ENCODE measurements at places on chromosomes 3 and 15.

GRCh38 chr3:4983739-4984510 lies 4.7 kb downstream of the BHLHE40 start:
- peak; percentile 95 for DNase-seq

DNA sequence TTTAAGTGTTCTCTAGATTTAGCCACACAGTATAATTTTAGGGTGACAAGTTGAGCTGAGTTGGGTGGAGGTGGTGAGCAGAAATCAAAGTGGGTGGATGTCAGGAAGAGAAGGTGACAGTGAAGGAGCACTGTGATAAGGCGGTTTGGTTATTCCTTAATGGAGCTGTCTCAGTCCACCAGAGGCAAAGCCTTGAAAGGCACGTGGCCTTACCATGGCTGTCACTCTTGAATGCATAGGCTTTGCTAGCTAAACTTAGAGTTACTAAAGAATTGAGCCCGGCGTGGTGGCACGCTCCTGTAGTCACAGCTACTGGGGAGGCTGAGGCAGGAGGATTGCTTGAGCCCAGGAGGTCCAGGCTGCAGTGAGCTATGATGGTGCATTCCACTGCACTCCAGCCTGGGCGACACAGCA lies 560 bp upstream of the TTLL13 start:
- no peak for DNase-seq

DNA sequence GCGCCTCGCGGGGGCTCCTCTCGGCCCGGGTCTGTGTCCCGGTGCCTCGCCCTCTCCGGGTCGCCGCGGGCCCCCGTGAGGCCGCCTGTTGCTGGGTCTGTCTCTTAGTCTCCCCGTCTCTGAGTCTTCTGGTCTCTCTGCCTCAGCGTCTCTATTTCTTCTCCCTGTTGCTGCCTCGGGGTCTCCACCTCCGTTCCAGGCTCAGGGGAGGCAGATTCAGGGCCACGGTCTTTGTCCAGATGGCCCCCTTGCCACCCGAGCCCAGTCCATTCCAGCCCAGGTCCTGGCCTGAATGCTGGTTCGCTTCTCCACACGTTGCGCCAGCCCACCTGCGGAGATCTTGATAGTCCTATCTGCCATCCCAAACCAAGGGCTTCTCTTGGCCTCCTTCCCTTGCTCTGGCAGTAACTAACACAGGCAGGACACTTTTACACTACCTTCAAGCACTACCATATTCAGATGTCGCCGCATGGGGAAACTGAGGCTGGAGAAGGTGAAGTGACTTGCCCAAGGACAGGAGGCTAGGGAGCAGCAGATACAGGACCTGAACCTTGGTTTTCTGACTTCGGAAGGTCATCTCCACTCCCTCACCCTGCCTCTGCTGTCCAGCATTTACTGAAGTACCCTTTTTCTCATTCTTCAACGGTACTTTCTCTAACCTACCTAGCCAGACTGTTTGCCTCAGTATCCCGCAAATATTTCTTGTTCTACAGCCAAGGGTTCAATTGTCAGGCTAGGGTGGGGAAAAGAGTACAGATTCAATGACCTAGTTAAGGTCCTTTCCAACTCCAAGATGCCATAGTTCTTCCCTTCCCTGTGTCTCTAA lies 616 bp upstream of the IGDCC4 start:
- no peak for DNase-seq

DNA sequence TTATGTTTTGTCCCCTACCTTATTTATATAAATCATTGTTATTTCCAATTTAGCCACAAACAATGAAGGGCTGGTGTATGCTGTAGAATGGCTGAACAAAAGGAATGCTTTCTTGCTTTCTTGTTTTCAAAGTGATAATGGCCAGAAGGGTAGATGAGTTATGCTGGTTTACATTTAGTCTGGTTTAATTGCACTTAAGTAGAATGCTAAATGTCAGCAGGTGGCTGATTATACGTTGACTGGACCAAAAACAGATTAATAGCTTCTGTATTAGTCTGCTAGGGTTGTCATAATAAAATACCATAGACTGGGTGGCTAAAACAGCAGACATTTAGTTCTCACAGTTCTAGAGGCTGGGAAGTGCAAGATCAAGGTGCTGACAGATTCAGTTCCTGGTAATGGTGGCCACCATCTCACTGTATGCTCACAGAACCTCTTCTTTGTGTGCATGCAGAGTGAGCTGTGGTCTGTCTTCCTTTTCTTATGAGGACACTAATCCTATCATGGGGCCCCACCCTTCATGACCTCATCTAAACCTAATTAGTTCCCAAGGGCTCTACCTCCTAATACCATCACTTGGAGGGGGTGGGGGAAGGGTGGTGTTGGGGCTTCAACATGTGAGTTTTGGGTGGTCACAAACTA lies 17.1 kb upstream of the XIRP1 start:
- DNase-seq: no peak

- DNase-seq: no peak
These were observed 405.9 kb upstream of the LMCD1 start for GRCh38 chr3:8095724-8096123.

DNA sequence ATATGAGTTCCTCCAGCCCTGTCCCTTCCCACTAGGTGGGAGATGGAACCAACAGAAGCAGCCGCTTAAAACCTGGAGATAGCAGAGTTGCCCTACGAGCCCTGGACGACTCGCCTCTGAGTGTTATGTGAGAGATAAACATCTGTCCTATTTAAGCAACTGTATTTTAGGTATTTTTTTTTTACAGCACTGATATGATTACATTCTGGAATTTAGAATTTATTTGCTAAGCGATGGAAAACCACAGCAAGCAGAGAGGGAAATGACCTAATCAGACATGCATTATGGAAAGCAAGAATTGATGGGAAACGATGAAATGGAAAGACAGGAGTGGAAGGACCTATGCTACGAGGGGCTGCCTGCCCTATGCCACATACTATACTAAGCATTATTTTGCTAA lies 379.0 kb upstream of the IL12A start:
- DNase-seq: peak; percentile 49

GRCh38 chr3:127476936-127477335 lies 113.6 kb downstream of the TPRA1 start:
- no peak for DNase-seq

DNA sequence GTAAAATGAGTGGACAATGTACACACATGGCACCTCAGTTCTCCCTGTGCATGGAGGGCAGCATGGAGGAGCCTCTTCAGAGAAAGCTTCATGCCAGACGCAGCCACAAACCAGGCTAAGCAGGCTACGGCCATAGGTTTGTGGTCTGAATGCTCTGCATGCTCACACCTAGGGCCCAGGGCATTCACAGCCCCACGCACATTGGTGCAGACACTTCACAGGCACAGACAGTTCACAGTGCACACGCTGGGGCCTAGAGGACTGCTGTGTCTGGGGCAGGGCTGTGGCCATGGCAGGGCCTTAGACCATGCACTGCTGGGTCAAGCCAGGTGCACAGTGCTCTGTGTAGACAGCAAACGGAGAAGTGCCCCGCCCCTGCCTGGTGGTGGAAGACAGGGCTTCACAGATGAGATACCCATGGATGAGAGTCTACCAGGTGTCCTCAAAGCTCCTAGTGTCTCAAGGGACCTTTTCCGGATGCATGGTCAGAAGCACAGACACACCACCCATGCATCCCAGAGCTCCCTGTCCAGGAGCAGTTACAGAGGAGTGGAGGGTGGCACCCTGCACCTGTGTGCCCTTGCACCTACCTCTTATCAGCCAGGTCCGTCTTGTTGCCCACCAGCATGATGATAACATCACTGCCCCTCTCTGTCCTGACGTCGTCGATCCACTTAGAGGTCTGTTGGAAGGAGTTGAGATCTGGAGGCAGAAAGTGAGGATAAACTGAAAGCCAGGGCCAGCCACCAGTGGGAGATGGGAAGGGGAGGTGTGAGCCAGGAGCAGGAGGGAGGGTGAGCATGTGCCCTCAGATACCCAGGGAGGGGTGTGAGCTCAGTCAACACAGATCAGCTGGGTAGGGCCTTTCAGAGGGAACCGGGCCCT lies 33.5 kb downstream of the SRPRB start:
- no peak for DNase-seq

DNA sequence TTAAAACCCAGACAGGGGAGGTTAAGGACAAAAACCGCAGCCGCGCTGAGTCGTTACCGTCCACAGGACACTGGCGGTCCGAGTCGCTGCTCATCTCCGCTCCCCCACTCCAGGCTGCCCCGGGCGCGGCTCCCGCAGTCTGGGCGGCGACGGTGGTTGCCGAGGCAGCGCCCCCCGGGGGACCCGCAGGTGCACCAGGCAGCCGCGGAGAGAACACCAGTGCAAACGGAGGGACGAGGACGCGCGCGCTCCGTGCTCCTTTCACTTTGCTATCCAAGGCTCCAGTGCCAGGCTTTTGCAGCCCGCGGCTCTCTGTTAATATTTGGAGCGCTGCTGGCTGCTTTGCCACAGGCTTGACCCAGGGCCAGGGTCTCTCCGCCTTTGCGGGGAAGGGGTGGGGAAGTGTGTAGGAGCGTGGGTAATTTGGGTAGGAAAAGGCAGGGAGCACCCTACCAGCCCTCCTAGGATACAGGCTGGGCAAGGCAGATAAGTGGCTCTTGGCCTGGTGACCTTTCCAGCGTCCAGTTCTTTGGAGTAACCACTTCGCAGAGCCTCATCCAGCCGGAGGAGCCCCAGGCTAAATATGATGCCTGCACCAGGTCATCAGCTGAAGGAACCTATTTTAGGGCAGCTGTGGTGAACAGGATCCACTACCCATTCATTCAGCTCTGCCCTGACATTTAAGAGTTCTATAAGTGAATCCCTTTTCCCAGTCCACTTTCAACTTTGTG lies at the start of gene GADL1:
TSS of gene GADL1 (minus strand) at position 141 of the 731 bp plus-strand sequence. CDS start at position 94, 47 bp downstream.
- DNase-seq: peak; percentile 21

DNA sequence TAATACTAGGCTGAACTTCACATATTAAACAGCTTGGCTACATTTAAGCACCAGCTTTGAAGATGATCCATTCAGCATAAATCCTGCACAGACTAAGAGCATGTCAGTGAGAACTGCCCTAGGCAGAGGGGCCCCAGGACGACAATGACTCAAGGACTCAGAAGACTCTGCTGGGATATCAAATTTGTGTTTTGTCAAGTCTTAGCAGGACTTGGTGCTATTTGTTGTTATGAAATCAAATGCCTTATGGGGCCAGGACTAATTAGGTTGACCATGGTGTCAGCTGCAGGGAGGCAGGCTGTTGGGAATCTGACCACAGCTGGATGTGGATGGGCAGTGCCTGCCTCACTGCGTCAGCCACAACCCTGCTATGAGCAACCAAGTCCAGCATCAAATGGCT lies 91.8 kb downstream of the RYR3 start:
- DNase-seq: no peak

- DNase-seq: no peak
These were observed 355.8 kb upstream of the IL12A start for GRCh38 chr3:159632851-159633250.

DNA sequence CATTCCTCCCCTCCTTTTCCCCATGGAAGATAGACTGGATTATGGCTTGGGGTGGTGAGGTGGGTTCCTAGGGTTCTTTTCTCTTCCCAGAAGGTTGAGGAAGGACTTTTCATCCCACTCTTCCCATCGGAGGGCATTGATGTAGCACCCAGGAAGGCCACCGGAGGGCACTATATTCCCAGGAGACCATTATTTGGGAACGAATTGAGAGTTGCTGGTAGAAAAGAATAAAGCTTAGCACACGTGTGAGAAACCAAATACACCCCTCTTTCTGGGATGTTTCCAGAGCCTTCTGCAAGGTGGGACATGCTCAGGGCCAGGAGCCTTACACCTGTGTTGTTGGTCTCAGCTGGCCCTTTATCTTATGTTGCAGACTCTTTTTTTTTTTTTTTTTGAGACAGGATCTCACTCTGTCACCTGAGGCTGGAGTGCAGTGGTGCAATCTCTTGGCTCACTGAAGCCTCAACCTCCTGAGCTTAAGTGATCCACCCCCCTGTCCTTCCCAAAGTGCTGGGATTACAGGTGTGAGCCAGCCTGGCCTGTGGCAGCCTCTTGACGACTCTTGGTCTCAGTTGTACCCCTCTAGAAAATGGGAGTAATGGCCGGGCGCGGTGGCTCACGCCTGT lies 6.3 kb upstream of the CDC25A start:
- DNase-seq: peak; percentile 53

- peak; percentile 8 for DNase-seq
These were observed 145.0 kb downstream of the NEK10 start for GRCh38 chr3:27224197-27224596.

DNA sequence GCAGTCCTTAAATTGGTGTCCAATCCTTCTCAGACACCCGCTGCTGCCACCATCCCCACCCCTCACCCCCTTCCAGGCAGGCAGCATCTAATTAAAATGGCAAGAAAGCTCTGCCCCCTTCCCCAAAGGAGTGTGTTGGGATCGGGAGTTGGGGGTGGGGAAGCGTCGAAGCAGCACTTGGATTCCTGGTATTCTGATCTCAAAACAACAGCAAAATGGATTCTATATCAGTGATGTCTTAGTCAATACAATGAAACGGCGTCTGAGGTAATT lies 1.4 kb downstream of the TNIK start:
- DNase-seq: no peak

GRCh38 chr15:70327856-70328678 lies 230.3 kb upstream of the TLE3 start:
- peak; percentile 95 for DNase-seq

GRCh38 chr15:30062881-30063280 lies 19.9 kb upstream of the GOLGA8J start:
- DNase-seq: peak; percentile 41

GRCh38 chr15:38042211-38042610 lies 107.8 kb downstream of the TMCO5A start:
- peak; percentile 37 for DNase-seq

DNA sequence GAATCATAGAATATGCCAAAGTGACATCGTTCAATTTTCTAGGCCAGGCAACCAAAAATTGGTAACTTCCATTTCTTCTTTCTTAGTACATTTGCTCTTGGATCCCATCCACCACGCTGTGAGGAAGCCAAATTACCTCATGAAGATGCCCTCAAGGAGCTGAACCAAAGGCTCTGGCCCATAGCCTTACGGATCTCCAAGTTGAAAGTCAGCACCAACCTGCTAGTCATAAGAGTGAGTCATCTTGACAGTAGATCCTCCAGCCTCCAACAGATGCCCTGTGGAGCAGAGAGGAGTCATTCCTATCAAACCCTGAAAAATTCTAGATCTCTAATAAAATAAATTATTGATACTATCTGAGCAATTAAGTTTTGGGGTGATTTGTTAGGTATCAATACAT lies 322.5 kb upstream of the COL8A1 start:
- no peak for DNase-seq

DNA sequence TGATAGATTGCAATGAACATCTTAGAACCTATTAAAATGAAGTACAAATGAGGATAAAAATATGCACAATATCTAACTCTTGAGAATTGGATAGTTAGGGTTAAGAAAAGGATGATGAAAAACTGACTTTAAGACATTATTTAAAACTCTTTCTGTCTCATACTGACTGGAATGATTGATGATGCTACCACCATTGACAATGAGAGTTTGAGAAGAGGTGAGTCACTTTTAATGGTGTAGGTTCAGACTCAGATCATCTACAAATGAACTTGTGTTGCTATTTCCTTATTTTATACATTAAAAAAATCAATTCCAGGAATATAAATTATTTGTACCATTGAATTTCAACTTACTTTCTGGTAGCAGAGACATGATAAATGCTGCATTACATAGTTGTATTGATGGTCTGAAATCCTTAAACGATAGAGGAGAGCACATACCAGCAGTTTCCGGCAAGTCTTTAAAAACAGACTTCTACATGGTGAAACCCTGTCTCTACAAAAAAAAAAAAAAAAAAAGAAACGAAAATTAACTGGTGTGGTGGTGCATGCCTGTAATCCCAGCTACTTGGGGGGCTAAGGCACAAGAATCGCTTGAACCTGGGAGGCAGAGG lies 409.0 kb downstream of the OTOL1 start:
- no peak for DNase-seq

GRCh38 chr3:127699416-127700300 lies 26.9 kb downstream of the ABTB1 start:
- no peak for DNase-seq

Measured in fibroblast of skin of abdomen (primary cell).